ENCODE measurements at places on chromosomes 13 and 19. TPM values are rescaled to one million over a fixed set of nuclear protein-coding genes. Genes with fewer than 3 reads are reported as not detected.

- no peak for DNase-seq
Measured at GRCh38 chr13:99690426-99691174, 189.3 kb downstream of the TM9SF2 start.

- no peak for DNase-seq
Measured at GRCh38 chr19:18265582-18265981, 8.7 kb downstream of the IQCN start.

DNA sequence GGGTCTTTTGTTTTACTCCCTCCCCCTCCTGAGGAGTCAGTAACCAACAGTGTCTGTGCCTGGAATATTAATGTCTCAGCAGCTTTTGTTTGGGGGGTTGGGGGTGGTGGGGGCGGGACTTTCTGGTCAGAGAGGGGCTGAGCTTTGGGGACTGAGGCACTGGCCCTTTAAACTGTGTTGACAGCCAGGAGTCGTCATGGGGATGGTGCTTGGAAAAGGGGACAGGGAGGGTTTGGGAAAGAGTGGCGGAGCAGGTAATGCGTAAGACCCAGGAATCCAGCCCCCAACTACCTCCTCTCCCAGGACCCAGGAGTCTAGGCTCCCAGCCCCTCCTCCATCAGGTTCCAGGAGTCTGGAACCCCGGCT is 5.2 kb downstream of the CADM4 start:
- DNase-seq = no peak

DNA sequence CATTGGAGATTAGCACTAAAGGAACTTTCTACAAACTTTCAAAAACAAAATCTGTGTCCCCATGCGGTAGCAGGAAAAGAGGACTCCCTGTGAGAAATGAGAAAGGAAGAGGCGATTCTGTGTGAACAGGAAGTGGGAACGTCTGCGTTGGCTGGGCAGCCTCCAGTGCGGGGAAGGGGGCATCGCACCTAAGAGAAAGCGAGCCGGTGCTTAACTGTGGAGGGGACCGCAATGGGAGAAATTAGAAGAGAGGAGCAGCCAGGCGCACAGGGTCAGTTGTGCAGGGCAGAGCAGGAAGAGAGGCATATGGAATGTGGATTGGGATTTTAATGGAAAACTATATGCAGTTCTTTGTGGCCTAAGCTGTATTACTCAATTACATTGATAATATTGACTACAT is 77.4 kb upstream of the DOCK9 start:
- DNase-seq = no peak

DNA sequence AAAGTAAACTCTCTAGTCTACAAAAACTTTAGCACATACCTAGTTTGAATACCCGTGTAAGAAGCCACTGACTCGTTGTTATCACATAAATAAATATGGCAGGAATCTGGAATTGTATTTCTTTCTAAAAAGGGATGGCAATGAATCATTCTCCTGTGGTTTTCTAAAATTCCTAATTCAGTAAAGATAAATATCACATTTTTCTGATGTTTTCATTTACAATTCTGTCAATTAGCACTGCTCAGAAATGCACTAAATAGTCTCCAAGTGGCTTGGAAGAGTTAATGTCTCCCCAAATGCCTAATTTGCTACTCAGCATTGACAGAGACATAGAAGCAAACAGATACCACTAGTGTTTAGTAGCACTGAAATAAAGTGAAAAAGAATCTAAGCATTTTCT is 547.7 kb upstream of the SLITRK1 start:
- DNase-seq = no peak

DNA sequence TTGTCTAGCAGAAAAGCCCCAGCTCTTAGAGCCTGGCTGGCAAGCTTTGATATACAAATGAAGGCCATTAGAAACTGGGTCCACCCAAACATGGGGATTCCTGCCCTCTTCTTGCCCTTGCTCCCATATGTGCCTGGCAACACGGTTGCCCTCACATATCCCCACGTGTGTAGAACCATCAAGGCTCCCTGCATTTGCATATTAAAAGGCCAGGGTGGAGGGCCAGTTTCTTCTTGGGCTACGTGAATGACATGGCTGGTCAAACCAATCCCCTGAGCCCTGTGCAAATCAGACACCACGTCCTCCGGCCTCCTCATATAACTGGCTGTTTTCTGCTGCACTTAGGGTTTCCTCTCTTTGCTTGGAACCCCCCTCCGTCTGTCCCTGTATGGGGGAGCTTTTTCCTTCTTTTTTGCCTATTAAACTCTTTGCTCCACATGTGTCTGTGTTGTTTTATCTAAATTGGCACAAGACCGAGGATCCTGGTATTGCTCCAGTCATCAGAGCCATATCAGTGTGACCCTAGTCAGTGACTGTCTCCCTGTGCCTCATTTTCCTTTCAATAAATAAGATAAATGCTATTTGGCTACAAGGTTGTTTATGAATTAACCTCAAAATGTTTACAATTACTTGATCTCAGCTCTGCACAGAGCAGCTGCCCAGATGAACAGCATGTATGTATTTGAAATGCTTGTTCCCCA is 30.3 kb upstream of the CEACAM1 start:
- DNase-seq = no peak

DNA sequence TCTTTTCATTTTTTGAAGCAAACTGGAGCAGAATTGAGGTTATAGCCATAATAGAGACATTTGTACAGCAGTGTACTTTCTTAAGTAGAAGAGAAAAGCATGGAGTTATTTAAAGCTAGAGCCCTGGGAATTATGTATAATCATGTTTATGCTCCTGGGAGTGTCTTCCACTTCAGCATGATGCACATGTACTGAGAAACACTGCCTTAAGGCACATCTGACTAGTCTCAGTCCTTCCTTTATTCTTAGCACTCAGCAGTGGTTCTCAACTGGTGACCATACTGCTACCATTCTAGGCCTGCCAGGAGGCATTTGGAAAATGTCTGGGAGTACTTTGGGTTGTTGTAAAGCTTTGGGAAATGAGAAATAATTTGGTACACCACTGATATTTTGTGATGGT is 45.8 kb downstream of the VWA8 start:
- DNase-seq = no peak

DNA sequence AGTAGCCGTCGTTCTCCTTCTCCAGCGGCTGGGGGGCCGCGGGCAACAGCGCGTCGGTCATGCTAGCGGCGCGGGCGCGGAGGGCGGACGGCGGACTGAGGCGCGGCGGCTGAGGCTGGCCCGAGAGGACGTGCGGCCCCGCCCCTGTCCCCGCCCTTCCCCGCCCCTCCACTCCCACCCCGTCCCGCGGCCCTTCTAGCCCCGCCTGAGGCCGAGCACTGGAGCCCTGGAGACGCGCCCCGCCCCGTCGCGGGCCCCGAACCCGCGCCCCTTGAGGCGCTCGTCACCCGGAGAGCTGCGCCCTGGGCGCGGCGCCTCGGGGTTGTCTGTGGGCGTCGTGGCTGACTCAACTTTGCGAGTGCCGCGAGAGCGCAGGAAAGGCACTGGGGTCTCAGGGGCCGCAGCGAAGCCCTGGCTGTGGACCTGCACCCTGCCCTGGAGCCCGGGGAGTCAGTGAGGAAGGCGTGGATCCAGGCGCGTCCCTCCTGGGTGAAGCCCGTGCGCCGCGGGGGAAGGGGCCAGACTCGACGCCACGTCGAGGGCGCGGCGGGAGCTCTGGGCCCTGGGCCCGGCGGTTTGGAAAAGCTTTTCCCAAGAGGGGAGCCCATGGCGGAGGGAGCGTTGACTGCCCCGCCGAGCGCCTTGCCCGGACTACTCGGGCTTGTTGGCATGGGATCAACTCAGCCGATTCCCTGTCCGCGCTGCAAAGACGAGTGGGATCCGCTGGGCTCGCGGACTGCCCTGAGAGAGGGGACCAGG is at the start of gene RHPN2:
Gene RHPN2 (minus strand): TSS at position 97 of the 759 bp plus-strand sequence. CDS start 36 bp downstream, at position 61.
- peak; percentile 69 for DNase-seq

Gene CEACAM20
- not detected for polyA plus RNA-seq

Gene LMTK3
- 3.7 TPM for polyA plus RNA-seq

Gene SLAIN1
- 20.3 TPM for polyA plus RNA-seq

Gene PDX1
- not detected for polyA plus RNA-seq
